Progenitor cell of endocrine pancreas (in vitro differentiated cells): ENCODE measurements at places on chromosomes 4 and X.

- DNase-seq = no peak
Measured at GRCh38 chrX:25198891-25199290, 183.1 kb upstream of the ARX start.

DNA sequence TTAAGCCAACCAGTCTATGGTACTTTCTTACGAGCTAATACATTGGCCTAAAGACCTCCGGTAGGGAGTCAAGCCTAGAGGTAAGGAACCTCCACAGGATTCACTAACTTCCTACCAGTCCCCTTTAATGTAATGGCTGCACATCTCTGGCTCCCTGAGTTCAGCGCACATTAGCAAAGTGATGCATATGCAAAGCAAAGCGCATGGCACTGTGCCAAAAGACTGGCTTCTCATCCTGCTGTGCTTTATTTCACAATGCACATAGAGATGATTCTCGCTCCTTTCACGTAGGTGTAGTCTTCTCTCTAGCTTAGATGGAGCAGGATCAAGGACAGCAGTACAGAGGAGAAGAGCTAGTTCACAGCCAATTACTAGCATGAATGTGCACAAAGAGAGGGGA, 14.6 kb upstream of the CLTRN start:
- DNase-seq = no peak

- no peak for DNase-seq
Measured at GRCh38 chrX:87409113-87409841, 108.3 kb upstream of the KLHL4 start.

DNA sequence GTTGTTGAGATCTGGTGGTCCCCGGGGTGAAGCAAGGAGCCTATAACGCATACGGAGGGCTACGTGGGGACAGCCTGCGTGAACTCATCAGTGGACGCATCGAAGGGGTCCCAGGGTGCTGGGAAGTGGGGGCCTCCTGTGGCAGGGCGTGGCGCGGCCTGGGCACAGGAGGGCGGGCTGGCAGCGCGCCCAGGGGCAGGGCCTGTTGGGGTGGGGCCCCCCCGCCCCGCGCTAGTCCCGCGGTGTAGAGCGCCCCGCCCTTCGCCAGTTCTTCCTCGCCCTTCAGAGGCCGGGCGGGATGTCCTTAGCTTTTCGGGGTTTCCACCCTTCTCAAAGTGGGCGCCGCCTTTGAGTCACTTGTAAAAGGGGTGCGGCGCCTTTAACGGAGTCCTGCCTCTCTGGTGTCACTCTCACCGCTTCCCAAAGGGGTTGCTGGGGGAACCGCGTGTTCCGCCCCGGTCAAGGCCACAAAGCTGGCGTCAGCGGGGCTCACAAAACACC, 632 bp downstream of the PLP2 start:
- DNase-seq = no peak

DNA sequence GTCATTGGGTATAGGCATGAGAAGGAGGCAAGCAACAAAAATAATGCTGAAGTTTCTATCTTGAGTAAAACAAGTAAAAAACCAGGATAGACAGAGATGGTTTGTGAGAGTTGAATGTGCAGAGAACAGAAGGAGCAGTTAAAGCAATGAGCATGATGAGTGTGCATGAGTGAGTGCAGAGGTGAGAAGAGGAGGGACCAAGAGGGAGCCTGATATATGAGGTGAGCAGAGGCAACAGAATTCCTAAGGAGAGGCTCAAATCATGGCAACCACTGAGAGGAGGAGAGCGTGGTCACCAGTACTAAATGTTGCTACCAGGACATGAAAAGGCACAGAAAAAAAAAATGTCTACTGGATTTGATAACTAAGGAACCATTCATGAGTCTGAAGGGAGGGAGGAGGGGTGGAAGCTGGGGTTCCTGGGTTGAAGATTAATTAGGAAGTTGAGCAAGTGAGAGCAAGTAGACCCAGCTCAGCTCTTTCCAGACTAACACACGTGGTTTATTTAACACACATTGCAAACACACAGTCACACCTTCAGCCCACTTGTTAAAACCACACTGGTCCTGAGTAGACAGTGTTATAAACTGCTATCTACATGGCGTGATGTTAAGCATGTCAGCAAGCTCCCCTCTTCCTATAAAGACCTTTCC, 69.0 kb upstream of the IQCM start:
- DNase-seq = no peak

DNA sequence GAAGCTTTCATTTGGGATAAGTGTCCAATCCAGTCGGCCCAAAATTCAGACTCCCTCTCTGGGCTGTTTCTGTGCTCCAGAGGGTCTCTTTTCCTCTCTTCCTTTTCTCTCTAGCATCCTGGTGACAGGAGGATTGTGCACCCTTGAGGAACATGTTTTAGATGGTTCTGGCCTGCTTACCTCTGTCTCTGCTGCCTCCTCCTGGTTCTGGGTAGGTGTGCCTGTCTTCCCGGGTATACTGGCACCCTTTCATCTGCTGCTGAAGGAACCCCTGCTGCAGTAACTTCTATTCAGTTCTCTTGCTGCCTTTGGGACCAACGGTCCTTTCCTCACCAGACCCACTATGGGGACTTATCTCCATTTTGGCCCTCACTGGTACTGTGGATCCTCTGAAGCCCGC, 53.2 kb downstream of the HMGB2 start:
- no peak for DNase-seq

GRCh38 chrX:65601530-65602220, 65.8 kb upstream of the MSN start:
- DNase-seq = no peak

DNA sequence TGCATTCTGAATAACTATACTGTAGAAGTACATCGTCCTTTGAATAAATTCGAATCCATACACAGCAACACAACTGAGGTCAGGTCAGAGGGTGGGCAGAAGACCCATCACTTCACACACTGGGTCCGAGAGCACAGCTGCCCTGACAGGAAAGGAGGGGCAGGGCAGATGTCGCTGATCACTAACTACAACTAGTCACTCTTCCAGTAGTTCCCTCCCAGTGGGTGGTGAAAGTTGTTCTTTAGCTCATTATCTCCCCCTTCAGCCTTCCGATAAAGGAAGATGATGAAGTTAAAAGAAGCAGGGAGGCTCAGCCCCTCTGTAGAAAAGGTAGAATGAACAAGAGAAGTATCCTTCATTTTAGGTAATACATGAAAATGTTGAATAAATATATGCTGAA, 278.9 kb downstream of the INPP4B start:
- no peak for DNase-seq

- DNase-seq = no peak
Measured at GRCh38 chr4:24335616-24336015, 248.7 kb downstream of the DHX15 start.

DNA sequence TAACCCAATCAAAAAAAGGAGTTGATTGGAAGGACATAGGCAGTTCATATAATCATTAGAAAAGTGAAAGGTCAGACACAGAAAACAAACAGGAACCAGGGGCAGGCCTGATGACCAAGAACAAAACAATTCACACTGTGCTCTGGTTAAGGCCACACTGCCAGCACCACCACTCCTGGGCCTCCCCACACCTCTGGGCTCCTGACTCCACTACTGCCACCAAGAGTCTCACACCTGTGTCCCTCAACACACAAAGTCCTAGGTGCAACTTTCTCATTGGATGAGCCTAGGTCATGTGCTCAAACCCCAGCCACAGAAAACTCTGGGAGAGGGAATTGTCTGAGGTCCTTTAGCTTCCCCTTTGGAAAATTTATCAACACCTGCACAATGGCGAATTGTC, 11.1 kb upstream of the FAM9C start:
- no peak for DNase-seq

DNA sequence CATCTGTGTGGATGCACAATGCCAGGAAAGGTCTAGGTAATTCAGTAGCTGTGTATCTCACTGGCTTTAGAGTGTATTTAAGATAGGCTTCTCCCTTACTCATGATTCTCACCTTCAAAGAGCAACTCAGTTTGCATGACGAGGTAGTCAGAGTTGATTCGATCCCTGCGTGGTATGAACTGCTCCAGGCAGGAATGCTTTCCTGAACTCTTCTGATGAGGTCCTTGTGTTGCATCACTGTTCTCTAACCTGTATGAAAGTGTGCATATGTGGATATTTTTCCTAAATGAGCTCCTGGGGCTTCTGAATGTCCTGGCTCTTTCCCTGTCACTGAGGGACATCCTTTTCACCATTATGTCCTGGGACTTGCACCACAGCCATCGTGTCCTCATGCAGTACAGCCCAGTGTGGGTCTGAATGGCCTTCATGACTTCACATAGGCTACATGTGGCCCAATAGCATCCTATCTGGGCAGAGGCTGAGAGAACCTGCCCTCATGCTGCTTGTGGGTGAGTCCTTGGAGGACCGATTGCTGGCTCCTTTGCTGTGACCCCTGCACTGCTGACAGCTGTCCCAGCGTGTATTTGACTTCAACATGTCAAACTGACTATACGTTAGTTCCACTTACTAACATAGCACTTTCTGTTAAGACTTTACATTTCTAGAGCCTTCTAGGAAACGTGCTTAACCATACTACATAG, 65.3 kb upstream of the WDR1 start:
- DNase-seq = no peak

DNA sequence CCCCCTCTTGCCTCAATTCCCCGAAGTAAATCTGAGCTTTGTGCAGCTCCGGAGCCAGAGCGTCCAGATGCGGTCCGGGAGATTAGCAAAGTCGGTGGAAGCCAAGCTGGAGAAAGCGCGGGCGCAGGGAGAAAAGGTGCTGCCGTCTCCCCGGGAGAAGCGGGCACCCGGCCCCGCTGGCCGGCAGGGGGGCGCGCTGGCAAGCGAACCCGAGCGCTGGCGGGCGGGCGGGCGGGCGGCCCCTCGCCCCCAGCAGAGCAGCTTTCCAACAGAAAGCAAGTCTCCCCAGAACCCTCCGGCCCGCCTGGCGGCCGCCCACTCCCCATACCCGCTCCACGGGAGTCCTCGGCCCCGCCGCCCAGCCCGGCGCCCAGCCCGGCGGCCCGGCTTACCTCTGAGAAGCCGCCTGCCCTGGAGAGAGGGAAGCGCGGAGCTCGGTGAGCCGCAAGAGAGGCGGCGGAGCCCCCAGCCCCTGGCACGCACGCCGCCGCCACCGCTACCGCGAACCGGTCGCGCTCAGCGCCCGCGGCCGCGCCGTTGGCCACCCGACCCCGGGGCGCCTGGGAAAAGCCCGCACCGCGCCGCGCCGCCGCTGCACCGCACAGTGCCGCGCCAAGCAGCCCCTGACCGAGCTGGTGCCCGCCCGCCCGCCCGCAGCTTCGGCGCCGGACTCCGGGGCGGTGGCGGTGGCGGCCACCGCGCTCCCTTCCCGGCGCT, 529 bp upstream of the CITED1 start:
- DNase-seq = no peak

DNA sequence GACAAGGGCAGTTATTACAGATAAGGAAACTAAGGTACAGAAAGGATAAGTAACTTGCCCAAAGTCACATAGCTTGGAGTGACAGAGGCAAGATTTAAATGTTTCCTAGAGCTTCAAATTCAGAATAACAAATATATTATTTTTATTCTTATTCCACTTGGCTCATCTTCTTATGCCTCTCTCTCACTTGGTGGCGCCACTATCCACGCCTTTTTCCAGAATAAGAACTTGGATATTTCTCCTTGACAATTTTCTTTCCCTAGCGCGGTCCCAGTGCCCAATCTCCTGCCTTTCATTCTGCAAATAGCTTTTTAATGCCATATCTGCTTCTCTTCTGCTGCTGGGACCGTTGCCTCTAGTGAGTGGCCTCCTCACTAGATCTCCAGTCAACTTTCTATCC, 78.5 kb downstream of the MSN start:
- no peak for DNase-seq

DNA sequence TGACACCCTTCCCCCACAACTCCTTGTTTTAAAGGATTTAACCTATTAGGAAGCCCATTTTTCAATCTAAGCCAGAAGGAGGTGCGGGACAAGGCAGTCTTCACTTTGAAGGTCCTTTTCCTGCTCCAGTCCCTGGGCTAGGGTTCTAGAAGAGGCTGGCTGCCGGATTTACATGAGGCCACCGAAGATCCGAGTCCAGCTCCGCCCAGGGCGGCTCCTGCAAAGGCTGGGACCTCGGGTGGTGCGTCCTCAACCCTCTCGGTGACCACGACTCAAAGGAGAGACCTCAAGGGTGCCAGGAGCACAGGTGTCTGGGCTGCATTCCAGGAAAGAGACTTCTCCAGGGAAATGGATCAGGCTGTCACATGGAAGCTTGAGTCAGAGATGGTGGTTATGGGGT, 471.6 kb downstream of the PCDH19 start:
- DNase-seq = no peak

GRCh38 chrX:44432641-44433040, 89.2 kb upstream of the EFHC2 start:
- no peak for DNase-seq

- no peak for DNase-seq
Measured at GRCh38 chr4:4763822-4764557, 95.5 kb upstream of the MSX1 start.

DNA sequence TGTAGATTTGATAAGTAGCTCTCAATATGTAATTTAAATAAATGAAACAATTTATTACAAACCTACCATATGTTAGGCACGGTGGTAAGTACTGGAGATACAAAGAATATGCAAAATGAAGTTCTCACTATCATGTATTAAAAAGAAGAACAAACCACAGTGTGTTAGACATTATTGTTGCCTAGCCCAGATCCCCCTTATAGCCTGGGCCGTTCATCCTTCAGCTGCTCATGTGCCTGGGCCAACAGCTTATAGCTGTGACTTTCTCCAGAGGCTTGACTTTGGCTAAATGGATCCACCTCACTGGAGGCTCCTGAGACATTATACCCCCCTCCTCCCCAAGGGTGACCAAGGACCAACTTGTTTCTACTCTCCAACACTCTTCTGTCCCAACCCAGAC, 29.8 kb upstream of the CCNG2 start:
- DNase-seq = no peak

DNA sequence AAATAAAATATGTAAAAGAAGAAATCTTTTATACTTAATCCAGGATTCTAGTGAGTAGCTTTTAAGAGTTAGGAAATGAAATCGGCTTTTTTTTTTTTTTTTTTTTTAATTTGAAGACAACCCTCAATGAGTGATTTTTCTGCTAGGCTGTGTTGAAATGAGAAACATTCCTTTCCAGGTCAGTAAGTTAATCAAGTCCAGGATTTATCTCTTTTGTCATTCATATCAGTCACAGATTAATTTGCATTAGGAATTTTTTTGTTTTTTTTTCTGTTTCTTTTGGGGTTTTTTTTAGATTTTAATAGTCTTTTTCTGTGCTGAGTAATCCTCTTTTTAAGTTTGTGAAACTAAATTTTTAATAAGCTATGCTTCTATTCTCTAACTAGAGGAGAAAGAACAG, 448.1 kb downstream of the ADGRL3 start:
- no peak for DNase-seq

- no peak for DNase-seq
Measured at GRCh38 chrX:110569506-110569905, 210.9 kb downstream of the RTL9 start.

DNA sequence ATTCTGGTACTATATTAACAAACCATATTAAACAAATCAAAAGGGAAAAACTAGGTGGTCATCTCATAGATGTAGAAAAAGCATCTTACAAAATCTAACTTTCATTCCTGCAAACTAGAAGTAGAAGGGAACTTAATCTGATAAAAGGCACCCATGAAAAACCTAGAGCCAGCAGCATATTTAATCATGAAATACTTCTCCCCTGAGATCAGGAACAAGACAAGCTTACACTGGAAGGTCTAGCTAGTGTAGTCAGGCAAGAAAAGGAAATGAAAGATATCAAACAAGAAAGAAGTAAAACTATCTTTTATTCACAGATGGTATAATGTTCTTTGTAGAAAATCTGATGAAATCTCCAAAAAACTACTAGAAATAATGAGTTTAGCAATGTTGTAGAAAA, 41.2 kb downstream of the ATP10D start:
- no peak for DNase-seq

GRCh38 chr4:157014621-157015591, 43.3 kb upstream of the PDGFC start:
- no peak for DNase-seq
